ENCODE measurements at places on chromosomes 5 and 9. TPM values are rescaled to one million over a fixed set of nuclear protein-coding genes. Genes with fewer than 3 reads are reported as not detected.

The SPINK7 gene
- total RNA-seq: not detected

DNA sequence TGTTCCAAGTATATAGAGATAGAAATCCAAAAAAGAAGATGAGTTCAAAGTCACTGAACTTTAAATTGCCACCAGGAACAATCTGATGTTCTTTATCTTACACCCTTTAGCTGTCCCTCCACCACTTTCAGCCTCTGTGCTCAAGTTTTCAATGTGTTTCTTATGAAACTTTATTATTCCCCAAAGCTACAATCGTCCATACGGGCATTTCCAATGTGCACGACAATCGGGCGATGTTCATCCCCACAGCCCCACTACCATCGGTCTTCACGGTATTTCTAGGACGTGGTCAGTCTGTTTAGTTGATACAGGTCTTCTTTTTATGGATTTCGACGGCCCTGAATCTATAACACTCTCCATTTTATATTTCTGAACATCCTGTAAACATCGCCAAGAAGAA is 238.7 kb upstream of the DAP start:
- no peak for DNase-seq

DNA sequence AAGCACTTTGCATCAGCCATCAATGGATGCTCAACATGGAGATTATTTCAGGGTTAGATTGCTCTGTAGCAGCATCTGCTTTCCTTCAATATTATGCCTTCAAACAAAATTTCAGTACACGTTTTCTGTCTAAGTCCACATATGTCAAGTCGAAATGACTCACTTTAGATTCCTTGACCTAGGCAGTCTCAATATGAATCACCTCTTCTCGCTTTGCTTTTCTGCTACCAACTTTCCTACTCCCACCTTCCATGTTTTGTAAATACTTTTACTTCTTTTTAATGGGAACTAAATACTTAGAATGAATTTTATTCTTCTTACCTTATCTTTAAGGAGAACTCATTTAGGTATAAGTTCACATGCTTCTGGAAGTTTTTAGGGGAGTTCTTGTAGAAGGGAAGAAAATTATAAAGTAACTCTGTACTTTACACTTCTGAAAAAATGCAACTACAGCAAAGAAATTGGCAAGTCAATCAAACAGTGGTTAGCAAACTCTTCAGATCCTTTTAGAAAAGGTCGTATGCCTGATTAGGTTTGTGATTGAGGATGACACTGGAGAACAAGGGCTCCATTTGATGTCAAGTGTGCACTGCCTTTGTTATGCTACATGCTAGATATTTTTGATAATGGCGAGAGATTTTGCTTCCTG is 478.5 kb upstream of the SMARCA2 start:
- no peak for DNase-seq

DNA sequence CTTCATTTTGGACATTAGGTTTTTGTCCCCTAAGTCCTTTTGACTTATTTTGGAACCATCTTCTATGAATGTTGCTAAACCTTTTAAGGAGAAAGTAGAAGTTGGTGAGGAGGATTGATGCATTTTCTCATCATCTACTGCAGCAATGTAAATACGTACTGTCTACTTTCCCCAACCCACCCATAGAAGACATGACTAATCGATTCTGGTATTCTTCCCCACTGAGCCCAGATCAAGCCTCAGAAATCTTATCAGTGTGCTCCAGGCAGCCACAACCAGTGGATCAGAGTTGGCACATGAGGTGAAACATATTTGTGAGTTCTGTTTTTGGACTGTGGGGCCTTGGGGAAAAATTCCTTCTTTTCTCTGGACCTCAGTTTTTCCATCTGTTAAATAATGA is 57.7 kb downstream of the FGF18 start:
- DNase-seq: no peak

- DNase-seq: no peak
These were observed 56.0 kb upstream of the PRSS3 start for GRCh38 chr9:33739398-33739797.

The NUTM2G gene
- total RNA-seq: not detected

The SYK gene
- 2.8 TPM for total RNA-seq

DNA sequence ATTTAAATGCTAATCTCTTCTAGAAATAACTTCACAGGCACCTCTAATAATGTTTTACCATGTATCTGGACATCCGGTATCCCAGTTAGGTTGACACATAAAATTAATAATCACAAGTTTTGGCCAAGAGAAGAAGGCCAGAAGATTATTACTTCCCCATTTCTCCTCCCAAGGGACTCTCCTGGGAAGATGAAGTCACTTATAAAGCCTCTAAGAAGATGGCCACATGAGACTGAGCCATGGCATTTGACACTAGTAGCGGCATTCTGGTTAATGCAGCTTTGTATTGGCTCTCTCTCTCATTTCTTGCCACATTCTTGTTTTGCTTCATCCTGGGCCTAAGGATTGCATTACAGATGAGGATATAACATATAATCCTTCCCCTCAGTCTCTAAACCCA is 34.5 kb upstream of the RASA1 start:
- DNase-seq: no peak

GRCh38 chr9:38082446-38083287 is 13.6 kb upstream of the SHB start:
- DNase-seq: no peak

DNA sequence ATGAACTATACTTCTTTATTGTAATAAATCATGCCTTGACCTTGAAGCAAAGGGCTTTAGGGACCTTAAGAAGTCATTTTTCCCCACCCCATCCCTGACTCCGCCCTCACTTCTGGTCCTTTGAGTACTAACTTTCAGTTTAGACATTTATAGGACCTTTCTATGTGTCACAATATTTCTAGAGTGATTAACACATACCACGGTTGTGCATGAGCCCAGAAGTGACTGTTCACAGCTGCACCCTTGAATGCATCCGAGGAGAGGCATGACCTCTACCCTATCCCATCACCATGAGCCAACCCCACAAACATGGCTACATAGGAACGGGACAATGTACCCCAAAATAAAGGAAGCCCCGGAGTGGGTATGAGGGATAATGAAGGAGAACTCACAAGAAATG is 160.3 kb downstream of the HSD17B3 start:
- no peak for DNase-seq

The EQTN gene
- total RNA-seq: not detected

DNA sequence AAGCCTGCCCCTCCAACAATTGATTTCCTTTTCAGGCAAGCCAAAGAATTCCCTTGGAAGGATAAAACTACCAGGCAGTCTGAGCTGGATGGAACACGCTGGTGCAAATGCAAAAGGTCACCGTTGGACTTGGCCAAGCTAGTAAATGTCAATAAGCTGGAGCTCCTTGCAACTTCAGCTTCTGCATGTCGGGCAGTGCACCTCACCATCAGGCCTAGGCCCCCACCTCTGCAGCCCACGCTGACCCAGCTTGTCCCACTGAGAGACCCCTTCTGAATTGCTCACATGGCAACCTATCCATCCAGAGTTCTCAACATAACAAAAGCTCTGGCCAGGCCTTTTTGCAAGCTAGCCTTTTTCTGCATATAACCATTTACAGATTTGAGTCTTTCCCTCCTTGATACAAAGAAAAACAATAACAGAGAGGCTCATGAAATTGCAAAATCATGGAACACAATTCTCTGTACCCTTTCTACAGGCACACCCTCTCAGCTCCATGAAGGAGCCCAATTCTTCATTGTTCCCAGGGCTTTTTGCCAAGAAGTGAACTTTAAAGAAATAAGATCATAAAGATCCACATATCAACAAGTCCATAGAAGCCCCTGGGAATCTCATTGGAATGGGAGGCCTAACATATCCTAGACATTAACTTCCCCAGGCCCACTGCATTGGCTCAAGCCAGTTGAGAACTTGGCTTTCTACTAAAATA is 123.9 kb upstream of the SLIT3 start:
- no peak for DNase-seq

- DNase-seq: no peak
These were observed 2008.5 kb upstream of the WWC1 start for GRCh38 chr5:166282939-166283338.

DNA sequence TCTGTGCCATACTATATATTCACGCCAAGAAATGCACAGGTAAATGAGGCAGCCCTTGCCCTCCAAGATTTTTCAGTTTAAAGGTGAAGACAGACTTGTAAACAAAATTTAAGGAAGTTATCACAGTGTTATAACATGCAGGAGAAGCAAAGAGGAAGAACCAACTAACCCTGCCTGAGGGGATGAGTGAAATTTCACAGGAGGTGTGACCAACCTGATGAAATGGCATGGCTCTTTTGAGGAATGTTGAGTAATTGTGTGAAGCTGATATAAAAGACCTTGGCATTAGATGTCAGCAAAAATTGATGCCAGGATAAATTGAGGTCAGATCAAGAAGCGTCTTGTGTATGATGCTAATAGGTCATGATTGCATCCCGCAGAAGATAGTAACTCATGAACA is 86.5 kb downstream of the HCN1 start:
- no peak for DNase-seq

The PTPN3 gene
- 3.6 TPM for total RNA-seq

- DNase-seq: no peak
These were observed 274.0 kb upstream of the DAPK1 start for GRCh38 chr9:87223392-87224246.

DNA sequence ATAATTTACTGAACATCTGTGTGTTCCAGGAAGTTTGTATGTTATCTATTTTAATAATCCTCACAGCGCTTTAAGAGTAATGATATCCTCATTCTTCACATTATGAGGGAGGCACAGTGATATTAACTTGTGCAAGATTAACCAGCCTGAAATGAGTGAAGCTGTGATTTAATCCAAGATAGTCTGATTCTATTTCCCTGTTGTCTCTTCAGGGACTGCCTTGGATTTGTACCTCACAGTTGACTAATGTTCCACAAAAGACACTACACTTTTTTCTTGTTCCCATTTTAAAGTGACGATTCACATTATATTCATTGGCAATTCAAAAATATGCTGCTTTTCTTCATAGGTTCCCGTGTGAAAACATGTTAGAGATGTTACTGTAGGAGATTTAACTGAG is 125.3 kb upstream of the GNA14 start:
- no peak for DNase-seq

- no peak for DNase-seq
These were observed 2.9 kb downstream of the ARSK start for GRCh38 chr5:95557841-95558240.

The STPG3 gene
- total RNA-seq: not detected

DNA sequence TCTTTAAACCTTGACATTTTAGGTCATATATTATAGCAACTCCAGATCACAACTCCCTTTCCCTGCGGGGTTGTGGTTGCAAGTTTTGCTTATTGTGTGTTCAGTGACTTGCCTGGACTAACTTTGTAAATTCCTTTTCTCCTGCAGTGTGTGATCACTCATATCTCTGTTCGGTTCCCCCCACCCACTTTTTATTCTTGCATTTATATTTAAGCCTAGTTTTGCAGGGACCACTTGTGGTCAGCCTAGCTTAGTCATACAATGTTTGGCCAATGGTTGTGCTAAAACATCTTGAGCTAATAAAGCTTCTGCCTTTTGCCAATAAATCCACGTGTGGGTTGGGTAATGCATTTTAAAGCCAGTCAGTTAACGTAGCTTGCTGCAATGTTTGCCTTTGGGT is 146.5 kb upstream of the IRX4 start:
- DNase-seq: no peak

DNA sequence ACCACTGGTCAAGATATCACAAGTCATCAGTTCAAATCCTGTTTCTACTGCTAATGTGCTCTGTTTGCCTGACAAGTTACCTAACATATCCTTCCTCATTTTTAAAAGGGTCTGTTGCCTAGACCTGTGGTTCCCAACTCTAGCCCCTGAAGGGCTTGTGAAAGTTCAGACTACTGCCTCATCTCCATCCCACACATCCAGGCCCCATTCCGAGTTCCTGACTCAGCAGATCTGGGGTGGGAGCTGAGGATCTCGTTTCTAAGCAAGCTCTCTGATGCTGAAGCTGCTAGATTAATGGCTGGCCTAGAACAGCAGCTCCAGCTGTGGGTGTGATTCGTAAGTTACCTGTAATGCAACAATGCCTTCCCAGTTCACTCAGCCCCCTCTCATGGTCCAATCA is 32.5 kb downstream of the S1PR3 start:
- no peak for DNase-seq

GRCh38 chr5:59571067-59571466 is 322.5 kb downstream of the PDE4D start:
- no peak for DNase-seq

- no peak for DNase-seq
These were observed 54.3 kb downstream of the ADGRV1 start for GRCh38 chr5:90612919-90613318.

The PHF24 gene
- 0.06 TPM for total RNA-seq
